Fibroblast of villous mesenchyme (primary cell): ENCODE measurements at places on chromosomes 16 and 17. TPM values are rescaled to one million over a fixed set of nuclear protein-coding genes. Genes with fewer than 3 reads are reported as not detected.

GRCh38 chr16:8718851-8719680 lies 44.6 kb downstream of the ABAT start:
- no peak for DNase-seq

DNA sequence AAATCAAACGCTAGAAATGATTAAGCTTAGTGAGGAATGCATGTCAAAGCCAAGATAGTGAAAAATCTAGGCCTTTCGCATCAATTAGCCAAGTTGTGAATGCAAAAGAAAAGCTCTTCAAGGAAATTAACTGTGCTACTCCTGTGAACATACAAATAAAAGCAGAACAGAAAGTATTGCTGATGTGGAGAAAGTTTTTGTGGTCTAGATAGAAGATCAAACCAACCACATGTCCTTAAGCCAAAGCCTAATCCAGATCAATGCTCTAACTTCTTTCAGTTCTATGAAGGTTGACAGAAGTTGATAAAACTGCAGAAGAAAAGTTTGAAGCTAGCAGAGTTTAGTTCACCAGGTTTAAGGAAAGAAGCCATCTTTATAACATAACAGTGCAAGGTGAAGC lies 1044.6 kb downstream of the CDH11 start:
- no peak for DNase-seq

- no peak for DNase-seq
Observed at GRCh38 chr17:52420555-52421078, 262.1 kb upstream of the CA10 start.

- no peak for DNase-seq
Observed at GRCh38 chr16:84307209-84307954, 12.7 kb downstream of the WFDC1 start.

DNA sequence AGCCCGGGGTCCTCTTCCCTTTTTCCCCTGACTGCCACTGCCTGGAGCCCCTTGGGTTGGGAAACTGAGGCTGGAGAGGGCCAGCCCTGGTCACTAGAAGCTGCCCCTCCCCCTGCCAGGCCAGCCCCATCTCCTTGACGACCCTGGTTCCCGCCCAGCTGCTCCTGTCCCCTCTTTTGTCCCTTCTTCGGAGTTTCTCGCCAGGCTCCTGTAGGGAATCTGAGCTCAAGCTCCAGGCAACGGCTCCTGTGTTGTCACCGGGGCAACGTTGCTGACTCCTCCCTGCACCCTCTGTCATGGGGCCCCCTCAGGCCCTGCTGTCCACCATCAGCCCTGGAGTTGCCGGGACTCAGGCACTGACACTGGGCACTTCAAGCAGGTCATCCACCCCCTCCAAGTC lies 5.7 kb downstream of the LLGL1 start:
- no peak for DNase-seq

- no peak for DNase-seq
Observed at GRCh38 chr17:55642741-55643140, 79.9 kb downstream of the TMEM100 start.

DNA sequence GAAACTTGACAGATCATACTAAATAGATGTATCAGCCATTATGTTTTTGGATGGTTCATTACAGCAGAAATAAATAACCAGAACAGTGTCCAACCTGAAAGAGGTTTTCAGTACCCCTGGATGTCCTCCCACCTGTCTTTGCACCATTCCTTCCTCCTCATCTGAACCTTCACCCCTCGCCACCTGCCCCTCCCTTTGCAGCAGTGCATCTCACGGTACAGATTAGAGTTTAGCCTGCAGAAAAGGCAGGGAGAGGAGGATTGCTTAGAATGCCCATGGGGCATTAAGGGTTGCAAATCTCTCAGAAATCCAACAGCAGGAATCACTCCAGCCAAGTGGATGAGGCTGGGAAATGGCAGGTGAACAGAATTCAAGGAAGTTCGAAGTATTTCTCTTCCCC lies 155.0 kb downstream of the HS3ST2 start:
- no peak for DNase-seq

DNA sequence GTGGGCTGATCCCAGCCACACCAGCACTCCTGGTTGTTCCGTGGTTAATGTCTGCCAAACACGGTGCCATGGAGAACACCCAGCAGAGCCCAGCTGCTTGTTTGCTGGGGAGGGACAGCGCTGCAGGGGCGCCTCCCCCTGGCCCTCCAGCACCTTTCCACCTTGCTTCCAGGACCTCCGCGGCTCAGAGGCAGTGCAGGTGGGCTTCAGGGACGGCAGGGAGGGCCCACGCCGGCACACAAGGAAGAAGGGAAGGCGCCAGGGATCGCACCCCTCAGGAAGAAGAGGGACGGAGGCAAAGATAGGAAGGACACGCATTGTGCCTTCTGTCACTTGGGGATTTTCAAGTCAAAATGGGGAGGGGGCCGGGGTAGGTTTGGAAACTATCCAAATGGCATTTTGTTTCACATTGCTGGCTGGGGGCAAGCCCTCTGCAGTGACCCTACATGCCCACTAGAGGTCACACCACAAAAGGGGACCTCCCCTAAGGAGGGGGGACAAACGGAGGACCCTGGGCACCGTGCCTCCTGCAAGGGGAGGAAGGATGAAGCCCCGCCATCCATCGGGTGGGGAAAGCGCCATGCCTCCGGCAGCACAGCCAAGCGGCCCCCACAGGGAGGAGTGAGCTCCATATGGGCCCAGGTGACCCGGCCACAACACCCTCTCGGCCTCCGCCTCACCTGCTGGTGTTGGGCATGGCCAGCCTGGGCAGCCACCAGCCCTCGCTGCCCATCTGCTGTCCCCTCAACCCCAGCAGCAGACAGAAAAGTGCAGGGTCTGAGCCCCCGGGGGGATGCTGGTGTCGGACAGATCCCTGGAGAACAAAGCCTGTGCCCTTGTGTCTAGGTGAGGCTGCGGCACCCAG lies 7.5 kb upstream of the C16orf95 start:
- DNase-seq: peak; percentile 37

GRCh38 chr17:64622931-64623654 lies 39.0 kb downstream of the SMURF2 start:
- DNase-seq: peak; percentile 85

- DNase-seq: peak; percentile 74
Observed at GRCh38 chr16:75265911-75266701, 14.7 kb upstream of the BCAR1 start.

DNA sequence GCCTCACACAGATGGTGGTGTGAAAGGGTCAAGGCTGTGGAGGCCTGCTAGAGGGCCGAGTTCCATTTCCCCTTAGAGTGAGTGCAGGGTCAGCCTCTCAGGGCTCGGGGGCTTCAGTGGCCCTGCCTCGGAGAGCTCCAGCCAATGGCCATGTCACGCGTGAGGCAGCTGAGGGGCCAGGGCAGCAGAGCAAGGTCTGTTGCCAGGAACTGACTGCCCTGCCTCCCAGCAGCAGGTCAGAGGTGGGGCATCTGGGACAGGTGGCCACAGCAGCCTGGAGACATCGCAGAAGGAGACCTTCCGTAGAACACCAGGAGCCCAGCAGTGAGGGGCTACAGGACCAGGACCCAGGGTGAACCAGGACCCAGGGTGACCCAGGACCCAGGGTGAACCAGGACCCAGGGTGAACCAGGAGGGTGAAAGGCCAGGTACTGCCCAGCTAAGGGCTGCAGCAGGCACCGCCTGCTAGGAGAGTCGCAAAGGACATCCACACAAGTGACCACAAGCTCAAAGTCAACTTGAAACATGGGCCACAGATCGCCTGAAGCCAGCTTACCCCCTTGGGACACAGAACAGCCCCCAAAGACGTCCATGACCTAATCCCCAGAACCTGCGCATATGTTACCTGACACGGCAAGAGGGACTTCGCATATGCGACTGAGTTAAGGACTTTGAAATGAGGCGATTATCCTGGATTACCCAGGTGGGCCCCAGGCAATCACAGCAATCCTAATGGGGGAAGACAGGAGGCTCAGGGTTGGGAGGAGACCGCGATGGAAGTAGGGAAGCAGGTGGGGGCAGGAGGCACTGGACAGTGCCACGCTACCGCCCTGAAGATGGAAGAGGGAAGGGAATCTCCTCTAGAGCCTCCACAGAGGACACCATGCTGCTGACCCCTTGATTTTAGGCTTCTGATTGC lies 4.8 kb upstream of the MEAK7 start:
- DNase-seq: no peak

DNA sequence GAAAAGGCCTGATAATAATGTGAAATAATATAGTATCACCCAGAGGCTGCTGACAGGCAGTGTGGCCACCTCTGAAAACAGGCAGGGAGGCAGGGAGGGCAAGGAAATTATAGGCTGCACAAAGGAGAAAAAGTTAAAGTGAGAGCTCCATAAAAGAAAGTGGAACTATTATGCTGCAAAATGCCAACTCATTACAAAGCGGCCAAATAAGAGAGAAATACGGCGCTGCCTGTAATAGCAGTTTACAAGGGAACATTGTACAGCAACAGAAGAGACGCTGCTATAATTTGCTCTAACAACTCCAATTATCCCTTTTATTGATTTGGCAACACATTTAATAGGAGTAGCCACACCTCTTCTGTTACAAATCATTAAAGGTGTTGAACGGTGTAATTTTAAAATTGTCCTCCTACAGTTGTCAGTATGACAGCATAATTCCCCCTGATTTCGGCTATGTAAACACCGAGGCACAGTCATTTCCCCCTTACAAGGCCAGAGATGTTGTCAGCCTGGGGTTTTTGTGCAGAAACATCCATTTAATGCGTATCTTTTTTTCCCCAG lies 120.3 kb downstream of the MRM1 start:
- DNase-seq: no peak

- peak; percentile 16 for DNase-seq
Observed at GRCh38 chr16:24253192-24253591, 2.9 kb upstream of the CACNG3 start.

GRCh38 chr16:27374221-27374803 lies 27.7 kb upstream of the IL21R start:
- DNase-seq: no peak

DNA sequence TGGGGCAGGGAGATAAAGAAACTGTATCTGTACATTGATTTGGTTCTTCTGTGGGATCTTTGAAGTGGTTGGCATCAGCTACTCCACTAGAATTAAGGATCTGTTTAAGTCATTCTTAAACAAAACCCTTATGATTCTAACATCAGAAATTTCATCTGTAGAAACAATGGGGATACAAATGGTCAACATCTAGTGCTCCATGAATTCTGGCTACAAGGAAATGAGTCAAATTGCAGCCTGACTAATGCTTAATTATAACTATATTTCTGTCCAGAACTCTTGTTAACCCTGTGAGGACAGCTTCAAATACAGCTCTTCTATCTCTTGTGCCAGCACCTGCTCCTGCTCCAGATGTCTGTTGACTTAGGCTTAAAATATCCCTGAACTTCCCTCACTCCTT lies 13.9 kb upstream of the GINS3 start:
- no peak for DNase-seq

- peak; percentile 47 for DNase-seq
Observed at GRCh38 chr16:11914210-11915113, 1.3 kb downstream of the GSPT1 start.

DNA sequence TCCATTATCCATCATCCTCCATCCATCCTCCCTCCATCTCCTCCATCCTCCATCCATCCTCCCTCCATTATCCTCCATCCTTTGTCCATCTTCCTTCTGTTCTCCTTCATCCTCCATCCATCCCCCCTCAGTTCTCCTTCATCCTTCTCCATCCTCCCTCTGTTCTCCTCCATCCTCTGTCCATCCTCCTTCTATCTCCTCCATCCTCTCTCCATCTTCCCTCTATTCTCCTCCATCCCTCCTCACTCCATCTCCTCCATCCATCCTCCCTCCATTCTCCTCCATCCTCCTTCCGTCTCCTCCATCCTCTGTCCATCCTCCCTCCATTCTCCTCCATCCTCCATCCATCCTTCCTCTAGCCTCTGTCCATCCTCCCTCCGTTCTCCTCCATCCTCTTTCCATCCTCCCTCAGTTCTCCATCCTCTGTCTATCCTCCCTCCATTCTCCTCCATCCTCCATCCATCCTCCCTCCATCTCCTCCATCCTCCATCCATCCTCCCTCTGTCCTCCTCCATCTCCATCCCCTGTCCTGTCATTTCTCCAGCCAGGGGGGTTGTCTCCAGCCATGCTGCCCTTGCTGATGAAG lies 143.7 kb downstream of the SDK2 start:
- no peak for DNase-seq

DNA sequence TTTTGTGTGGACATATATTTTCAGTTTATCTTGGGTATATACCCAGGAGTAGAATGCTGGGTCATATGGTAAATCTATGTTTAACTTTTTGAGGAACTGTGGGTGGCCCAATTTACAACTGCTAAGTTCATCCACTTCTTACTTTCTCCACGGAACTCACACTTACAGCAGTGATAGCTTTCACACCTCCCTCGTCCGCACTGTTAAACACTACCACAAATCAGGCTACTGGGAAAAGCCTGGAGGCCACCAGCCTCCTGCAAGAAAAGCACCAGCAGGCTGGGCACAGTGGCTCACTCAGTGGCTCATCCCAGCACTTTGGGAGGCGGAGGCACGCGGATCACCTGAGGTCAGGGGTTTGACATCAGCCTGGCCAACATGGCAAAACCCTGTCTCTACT lies 14.7 kb upstream of the ZG16 start:
- DNase-seq: no peak

- no peak for DNase-seq
Observed at GRCh38 chr16:81695321-81696165, 83.5 kb upstream of the PLCG2 start.

- DNase-seq: no peak
Observed at GRCh38 chr17:31919802-31920525, 16.8 kb upstream of the SUZ12 start.

DNA sequence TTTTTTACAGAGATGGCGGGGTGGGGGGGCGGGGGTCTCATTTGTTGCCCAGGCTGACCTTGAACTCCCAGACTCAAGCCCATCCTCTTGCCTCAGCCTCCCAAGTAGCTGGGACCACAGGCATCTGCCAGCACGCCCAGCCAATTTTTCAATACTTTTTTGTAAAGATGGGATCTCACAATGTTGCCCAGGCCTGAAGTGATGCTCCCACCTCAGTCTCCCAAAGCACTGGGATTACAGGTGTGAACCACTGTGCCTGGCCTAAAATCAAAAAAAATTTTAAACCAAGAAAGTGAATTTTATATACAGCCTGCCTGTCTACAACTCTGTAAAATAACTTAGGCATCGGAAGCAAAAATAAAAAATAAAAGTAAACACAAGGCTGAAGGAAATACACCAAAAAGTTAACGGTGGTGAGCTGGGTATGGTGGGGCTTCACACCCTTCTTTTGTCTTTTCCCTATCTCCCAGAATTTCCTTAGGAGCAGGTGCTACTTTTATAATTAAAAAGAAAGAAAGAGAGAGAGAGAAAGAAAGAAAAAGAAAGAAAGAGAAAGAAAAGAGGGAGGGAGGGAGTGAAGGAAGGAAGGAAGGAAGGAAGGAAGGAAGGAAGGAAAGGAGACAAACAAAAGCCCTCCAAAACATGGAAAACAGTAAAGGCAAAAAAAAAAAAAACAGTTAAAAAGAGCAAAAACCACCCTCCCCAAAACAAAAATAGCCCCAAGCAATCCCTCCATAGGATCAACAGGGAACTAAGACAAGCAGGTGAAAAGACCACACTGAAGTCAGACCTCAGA lies 51.4 kb downstream of the TBC1D16 start:
- no peak for DNase-seq

The KIF2B gene
- not detected in 2 replicates for total RNA-seq

The GLP2R gene
- total RNA-seq: 0.32 and 0.43 TPM in 2 replicates

The SSTR5 gene
- not detected in 2 replicates for total RNA-seq

The ENPP7 gene
- total RNA-seq: not detected in 2 replicates

The RCVRN gene
- total RNA-seq: not detected in 2 replicates

The RTN4RL1 gene
- 0.43 TPM in 1 of 2 replicates, not detected in the other for total RNA-seq

The GPS2 gene
- total RNA-seq: 34.1 and 45.3 TPM in 2 replicates
